ENCODE measurements at places on chromosomes 6 and 20. TPM values are rescaled to one million over a fixed set of nuclear protein-coding genes. Genes with fewer than 3 reads are reported as not detected.

STMN3 gene
- polyA plus RNA-seq, result 13.2 TPM

FAM209A gene
- polyA plus RNA-seq, result 0.68 TPM

DNA sequence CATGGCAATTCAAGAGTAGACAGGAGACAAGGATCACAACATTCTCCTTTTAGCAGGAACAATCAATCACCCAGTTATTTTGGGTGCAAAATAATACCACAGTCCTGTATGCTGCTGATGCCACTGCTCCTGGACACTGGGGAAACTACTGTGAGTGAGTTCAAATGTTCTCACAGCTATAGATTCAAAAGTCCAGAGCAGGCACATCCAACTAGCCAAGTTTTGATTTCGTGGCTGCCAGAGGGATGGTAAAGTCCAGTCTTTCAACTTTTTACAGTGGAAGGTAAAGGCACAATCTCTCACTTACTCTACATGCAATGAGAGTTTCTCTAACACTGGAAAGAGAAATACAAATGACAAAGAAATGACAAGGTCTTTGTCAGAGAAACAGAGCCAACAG lies 26.9 kb upstream of the TSHZ2 start:
- DNase-seq, result no peak

DNA sequence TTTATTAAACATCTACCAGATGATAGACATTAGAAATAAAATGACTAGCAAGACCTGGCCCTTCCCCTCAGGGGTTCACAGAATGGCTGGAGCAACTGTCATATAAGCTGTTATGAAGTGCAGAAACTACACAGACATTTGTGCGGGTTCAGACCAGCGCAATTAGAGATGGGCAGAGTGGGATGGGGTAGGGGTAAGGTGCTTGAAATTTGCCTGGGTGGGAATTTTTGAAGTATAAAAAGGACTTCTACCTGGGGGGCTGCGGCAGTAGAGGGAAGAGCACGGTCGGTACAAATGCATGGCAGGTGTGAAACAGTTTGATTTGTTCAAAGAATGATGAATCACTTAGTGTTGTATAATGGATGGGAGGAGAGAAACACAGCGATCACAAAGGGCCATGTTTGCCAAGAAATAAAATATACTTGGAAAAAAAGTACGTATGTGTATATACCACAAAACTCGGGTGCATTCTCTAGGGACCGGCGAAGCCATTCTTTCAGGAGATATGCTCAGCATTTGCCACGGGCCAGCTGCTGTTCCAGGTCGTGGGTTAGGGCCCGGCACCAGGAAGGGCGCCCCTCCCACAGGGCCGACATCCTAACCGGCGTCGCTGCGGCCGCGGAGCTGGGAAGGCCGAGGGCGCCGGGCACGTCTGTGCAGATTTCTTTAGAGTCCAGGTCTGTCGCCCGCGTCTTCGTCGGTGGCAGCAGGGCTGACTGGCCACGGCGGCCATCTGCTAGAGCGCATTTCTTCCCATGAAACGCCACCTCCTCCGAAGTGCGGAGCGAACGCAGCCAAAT lies 809 bp upstream of the NOL7 start:
- peak; percentile 24 for DNase-seq

GRCh38 chr6:37376078-37376743 lies 22.4 kb downstream of the RNF8 start:
- no peak for DNase-seq

Measured in CD4-positive, CD25-positive, alpha-beta regulatory T cell (primary cell).